ENCODE measurements at places on chromosomes 1 and 21.

GRCh38 chr1:116908820-116909511 lies 750 bp upstream of the PTGFRN start:
- DNase-seq: no peak

GRCh38 chr1:27406362-27406680 lies 13.9 kb downstream of the GPR3 start:
- DNase-seq: no peak

- no peak for DNase-seq
These were observed 115.8 kb downstream of the RPS6KC1 start for GRCh38 chr1:213166852-213167251.

GRCh38 chr1:153631047-153632022 lies 2.5 kb upstream of the CHTOP start:
- DNase-seq: no peak

DNA sequence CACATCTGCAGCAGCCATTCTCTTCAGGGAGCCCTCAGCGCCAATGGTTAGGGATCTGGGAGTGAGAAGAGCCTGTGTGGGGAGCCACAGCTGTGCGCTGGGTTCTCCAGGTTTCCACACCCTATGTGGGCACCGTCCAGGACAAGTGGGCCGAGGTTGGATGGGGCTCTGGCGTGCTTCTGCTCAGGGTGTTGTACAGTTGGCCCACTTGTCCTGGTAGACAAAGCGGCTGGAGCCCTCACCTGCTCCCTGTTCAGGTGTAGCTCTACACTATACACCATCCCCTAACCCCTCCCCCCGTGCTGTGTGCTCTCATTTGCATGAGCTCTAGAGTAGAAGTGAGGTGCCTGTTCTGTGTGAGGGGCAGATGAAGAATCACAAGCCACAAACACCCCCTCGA lies 12.2 kb downstream of the SH3BP5L start:
- DNase-seq: no peak

- DNase-seq: no peak
These were observed 6.2 kb upstream of the SPRR2F start for GRCh38 chr1:153119491-153119971.

DNA sequence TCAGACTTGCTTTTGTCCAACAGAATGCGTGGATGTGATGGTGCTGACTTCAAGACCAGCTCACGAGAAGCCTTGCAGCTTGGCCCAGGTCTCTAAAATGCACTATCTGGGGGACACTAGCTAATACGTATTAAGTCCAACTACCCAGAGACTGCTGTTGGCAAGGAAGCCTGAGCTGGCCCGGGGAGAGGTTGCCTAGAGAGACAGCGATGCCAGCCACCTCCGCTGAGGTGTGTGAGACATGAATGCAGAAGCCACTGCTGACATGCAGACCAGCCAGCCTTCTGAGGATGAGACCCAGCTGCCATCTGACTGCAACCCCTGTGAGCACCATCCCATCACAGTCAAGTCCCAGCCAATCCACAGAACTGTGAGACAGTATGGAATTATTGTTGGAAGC lies 32.5 kb downstream of the THAP3 start:
- no peak for DNase-seq

DNA sequence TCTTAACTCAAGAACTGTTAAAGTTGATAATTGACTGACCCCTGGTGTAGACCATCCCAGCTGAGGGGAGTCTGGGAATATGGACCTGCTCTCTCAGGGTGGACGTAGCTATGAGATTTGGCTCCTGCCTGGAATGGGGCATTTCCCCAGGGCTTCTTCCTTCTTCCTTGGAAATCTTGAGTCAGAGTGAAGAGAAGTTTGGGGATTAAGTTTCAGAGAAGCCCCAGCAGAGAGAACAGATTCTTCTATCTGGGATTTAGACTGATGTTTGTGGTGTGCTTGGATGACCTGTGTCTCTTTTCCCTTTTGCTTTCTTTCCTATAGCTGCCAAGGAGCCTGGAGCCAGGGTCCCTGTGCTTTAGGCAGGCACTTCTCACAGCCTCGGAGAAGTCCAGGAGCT lies 13.2 kb downstream of the AKR1A1 start:
- DNase-seq: no peak

DNA sequence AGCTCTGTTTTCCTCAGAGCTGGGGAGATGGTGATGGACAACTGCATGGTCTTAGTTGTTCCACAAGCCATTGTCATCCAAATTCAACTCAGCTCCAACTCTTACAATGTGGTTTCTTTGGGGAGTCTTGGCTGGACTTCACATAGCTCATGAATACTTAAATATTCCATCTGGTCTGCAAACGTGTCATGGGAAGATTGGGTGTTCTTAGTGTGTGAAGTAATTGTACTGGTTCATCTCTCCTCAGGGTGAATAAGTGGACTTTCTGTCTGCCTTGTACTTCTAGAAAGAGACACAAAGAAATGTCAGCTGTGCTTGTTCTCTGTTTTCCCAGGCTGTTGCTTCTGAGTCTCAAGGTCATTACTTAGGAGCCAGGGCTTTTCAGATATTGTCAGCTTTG lies 106.6 kb downstream of the VPS13D start:
- DNase-seq: no peak

- no peak for DNase-seq
These were observed 8.2 kb downstream of the CTPS1 start for GRCh38 chr1:40987439-40988276.

Data from endothelial cell (in vitro differentiated cells).